ENCODE measurements at places on chromosomes 7 and 10.

GRCh38 chr10:113529575-113529974, 23.3 kb upstream of the HABP2 start:
- DNase-seq, result no peak

- no peak for DNase-seq
Measured at GRCh38 chr10:131892806-131893675, 7.8 kb upstream of the PPP2R2D start.

- DNase-seq, result no peak
Measured at GRCh38 chr10:72337039-72337629, 17.6 kb downstream of the DNAJB12 start.

GRCh38 chr10:86668297-86669165, at the start of gene LDB3:
Gene LDB3, plus strand, starts transcription at chr10:86668511. Its CDS starts 181 bp downstream, at chr10:86668692.
- no peak for DNase-seq

DNA sequence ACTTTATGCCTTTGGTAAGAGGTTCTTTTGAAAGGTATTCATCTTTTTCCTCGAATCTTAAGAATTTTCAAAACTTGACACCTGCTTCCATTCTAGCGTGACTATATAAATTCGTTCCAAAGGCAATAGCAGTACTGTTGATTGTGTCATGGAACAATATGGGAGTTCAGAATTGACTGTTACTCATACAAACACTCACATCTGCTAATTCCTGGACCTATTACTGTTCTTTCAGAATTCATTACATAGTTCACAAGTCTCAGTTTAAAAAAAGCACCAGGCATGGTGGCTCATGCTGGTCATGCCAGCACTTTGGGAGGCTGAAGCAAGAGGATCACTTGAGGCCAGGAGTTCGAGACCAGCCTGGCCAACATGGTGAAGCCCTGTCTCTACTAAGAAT, 80.9 kb downstream of the CACNB2 start:
- no peak for DNase-seq

GRCh38 chr10:62813453-62813852, 2.7 kb downstream of the EGR2 start:
- no peak for DNase-seq

DNA sequence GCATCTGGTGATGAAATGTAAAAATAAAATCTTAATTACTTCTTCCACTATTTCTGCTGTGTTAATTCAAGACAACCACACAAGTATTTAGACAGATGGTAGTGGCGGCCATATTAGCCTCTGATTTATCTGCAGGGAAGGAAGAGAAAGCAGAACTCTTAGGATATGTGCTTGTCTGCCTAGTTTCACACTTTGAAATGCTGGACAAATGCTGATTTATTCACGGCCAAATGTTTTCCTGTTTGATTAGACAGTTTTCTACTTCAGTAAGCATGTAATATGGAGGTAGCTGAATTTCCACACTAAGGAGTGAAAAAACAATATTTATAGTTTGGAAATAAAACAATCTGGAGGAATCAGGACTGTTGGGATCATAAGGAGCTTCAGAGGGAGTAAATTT, 158.1 kb downstream of the AGMO start:
- no peak for DNase-seq
